ENCODE measurements at places on chromosomes 7 and 10.
A peak's percentile ranks its signal among the peaks of the same experiment; 100 is the strongest.

DNA sequence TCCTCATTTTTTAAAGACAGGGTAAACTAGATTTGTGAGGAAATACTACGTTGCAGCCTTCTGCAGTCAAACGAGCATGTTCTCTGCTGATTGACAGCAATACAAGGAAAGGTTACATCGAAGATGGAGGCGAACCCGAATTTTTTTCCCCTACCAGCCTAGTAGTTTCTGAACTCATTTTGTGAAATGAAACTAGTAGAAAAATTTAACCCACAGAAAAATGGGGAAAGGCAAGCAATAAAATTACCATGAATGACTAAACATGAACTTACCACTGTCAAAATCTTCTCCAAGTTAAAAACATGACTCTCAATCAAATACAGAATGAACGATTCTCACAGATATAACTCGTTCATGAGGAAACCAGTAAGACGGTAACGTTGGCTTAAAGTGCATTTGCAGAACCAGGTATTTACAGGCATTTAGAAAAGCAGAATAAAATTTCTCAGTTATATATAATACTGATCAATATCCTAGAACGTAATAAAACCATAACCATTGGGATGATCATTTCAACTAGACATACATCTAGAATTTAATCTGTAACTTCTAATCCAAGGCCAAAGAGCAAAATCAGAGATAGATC, 73.9 kb downstream of the CELF2 start:
- no peak for DNase-seq

- DNase-seq: no peak
Measured at GRCh38 chr7:47587351-47587750, 5.4 kb upstream of the TNS3 start.

DNA sequence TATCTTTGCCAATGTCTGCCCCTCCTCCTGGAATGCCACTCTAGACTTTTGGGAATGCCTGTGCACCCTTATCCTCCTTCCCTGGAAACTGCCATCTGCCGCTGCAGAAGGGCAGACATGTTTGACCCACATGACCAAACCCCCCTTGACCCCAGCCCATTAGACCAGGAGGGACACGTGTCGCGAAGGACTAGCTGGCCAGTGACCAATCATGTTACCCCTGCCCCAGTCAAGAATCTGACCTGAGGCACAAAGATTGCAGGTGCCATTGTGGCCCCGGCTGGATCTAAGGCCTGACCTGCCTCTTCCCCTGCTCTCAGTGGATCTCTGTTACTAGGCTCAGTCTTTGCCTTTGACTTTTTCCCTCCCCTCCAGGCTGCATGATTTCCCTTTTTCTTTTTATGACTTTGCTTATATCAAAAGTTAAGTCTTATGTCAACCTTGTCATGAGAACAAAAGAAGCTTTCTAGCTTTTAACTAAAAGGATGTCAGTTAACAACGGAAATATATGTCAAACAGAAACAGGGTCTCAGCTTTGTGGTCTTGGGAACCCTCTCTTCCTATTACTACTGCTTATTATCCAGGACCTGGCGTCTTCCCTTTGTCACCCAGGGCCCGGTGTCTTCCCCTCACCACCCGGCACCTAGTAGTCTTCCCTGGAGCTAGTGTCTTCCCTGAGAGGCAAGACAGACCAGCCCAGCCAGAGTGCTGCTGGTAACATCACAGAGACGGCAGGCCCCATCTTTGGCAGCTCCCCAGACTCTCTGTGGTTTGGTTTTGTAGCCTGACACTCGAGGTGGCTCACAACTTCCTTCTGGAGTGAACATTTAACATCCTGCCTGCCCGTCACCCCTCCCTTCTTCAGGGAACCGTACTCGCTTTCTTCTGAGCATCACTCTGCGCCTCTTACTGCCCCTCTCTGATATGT, 24.4 kb upstream of the PPIF start:
- no peak for DNase-seq

DNA sequence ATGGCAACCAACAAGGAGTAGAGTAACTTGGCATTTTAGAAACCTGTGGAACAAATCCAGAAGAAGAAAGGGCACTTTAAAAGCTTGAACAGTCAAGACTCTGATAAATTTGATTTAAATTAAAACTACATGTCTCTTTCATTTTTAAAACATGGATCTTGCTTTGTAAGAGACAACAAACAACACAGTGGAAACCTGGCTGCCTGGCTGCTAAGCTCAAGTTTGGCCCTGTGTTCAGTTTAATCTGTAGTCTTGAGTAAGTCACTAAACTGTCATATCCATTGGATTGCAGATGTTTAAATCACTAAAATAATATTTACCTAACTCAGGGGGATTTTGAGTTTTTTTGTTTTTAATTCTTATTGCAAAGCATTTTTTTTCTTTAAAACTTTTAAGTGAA, 374.9 kb upstream of the SEMA3D start:
- DNase-seq: no peak

DNA sequence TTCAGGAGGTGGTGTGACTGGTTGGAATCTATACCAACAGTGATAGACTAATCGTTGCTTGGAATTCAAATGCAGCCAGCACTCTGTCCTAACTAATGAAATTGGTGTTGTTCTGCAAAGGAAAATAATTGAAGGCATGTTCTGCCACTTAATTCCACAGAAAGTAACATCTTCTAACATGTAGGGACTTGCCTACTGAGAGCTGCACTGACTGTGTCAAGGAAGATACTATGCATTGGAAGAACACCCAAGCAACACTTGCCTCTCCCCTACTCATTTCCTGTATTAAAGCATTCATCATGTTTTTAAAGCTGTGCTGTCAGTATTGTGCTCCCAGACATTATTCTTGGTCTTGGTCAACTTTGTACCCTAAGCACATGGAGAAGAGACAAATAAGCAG, 2.7 kb upstream of the CYP3A7 start:
- DNase-seq: no peak

DNA sequence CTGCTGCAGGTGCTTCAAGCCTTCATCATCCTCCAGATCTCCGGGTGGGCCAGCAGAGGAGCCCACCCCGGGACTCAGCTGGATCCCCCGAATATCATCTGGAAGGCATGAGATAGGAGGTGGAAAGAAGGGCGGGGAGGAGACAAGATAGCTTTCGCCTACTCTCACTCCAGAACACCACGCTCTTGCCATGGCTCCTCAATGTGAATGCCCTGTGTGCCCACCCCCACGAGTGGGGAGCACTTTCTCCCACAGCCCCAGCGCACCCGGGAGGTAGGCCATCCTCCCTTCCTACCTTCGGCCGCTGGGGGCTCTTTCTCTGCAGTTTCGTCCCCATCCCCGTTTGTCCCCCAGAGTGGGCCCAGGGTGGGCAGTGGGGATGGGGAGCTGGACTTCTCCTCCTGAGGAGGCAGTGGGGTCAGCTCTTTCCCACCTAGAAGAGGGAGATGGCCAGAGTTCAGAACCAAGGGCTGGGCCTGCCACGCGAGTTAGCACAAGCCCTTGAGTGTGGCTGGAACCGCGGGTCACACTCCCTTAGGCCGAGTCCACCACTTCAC, 8.9 kb downstream of the GIGYF1 start:
- DNase-seq: no peak

- peak; percentile 42 for DNase-seq
Measured at GRCh38 chr10:121900443-121901174, 27.2 kb downstream of the ATE1 start.

GRCh38 chr7:8549046-8549445, 115.6 kb downstream of the NXPH1 start:
- no peak for DNase-seq

DNA sequence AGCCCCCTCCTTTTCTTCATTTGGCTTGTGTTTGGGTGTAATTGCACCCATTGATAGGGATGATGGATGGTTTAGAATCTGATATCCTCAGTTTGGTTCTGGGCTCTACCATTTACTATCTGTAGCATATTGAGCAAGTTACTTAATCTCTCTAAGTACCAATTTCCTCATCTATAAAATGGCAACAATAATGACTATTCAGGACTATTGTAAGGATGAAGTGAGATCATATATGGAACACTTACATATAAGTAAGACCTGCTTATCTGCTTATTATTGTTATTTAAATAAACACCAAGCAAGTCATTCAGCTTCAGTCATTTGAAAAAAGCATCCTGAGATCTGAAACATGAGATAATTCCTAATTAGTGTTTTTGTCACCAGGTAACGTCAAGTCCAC, 127.0 kb downstream of the SEC23IP start:
- peak; percentile 31 for DNase-seq

GRCh38 chr7:37674531-37674930, 9.0 kb upstream of the GPR141 start:
- DNase-seq: no peak

GRCh38 chr7:118762451-118762850, 537.9 kb downstream of the ANKRD7 start:
- DNase-seq: no peak

- no peak for DNase-seq
Measured at GRCh38 chr7:35752742-35753141, 48.1 kb upstream of the SEPTIN7 start.

DNA sequence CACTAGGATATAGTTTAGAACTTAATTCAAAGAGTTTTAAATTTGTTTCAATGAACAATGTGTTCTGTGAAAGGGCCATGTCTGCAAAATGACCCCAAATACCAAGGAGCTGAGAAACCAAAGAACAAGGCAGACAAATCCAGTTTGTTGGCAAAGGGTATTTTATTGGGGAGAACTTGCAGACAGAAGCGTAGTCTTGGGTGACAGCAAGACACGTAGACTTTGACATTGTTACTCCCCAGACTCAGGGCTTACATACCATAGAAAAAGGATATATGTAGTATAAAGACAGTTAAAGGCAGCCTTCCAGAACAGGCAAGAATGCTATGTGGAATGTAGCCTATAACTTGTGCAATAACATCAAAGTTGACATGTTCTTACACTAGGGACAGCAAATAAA, 95.0 kb upstream of the TAS2R16 start:
- no peak for DNase-seq

DNA sequence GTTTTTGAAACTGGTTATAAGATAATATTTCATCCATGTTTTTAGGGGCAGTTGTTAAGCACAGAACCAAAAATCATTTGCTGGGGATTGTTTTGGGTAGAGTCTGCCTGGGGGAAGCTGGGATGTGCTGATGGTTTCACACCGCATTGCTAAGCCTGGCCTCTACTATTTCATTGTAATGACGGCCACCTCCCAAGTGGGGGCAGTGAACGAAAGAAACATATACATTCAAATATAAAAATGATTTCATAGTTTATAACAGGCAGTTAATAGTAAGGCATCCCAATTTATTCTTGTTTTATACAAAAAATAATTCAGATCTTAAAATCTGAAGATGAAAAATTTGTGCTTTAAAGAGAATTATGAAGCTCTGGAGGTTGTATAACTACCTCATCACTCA, 750.8 kb downstream of the REEP3 start:
- no peak for DNase-seq

All from NCI-H748 treated with DMSO at 0.1 percent for 48 hours (cell line).